Activated T-helper 17 cell treated with anti-CD3 and anti-CD28 coated beads, Interleukin-2, amount 50 U/mL, for 72 hours (primary cell): ENCODE measurements at places on chromosomes 1 and 21. TPM values are rescaled to one million over a fixed set of nuclear protein-coding genes. Genes with fewer than 3 reads are reported as not detected.

DNA sequence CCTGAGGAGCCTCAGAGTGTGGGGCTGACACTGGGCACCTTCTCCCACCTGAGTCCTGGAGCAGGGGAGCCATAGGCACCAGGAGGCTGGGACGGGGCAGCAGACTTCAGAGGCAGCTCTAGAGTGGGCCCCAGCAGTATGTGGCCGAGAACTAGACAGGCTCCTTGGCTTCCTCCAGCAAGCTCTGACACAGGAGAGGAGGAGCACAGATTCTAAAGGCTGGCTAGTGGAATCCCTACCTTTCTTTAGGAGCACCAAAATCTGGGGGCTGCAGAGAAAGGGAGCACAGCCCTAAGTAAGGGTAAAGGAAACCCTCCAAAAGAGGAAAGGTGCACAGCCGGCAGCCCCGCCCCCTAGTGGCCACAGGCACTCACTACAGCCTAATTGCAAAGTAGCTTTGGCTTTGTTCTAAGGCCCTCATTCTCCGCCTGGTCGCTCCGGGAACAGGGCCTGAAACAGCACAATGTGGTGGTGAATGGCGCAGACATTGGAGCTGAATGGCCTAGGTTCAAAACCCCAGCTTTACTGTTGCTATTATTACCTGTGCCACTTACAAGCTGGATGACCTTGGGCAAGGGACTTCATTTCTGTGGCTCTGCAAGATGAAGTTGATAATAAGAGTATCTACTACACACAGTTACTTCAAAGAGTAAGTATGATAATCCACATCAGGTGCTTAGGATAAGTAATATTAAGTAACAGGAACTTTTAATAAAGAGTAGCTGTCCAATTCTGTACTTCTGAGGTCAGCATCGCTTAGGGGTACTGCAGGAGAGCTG is 8.8 kb upstream of the GUCA2A start:
- peak; percentile 64 for ATAC-seq

DNA sequence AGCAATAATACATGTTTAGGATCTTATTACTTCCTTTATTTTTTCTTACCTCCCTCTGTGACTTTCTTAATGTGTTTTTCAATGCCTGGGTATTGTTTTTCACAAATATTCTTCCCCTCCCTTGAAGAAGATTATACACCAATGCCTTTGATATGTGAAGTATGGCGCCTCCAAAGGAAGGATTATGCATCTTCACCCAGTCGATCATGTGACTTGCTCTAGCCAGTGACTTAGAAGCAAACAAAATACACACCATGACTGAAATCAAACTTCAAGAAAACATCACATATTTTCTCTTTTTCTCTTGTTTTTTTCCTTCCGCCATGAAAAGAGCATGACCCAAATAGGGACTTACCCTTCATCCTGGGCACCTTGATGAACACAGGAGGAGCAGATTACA is 297.1 kb downstream of the NCAM2 start:
- no peak for ATAC-seq

Gene CYYR1
- total RNA-seq = not detected

Gene FMN2
- not detected for total RNA-seq

Gene C1QA
- not detected for total RNA-seq

Gene PRDM16
- total RNA-seq = not detected

GRCh38 chr1:223844787-223845036 is 1.0 kb downstream of the TP53BP2 start:
- peak; percentile 55 for ATAC-seq

Gene DYRK1A
- total RNA-seq = 59.9 TPM

Gene CD2
- total RNA-seq = 303 TPM

DNA sequence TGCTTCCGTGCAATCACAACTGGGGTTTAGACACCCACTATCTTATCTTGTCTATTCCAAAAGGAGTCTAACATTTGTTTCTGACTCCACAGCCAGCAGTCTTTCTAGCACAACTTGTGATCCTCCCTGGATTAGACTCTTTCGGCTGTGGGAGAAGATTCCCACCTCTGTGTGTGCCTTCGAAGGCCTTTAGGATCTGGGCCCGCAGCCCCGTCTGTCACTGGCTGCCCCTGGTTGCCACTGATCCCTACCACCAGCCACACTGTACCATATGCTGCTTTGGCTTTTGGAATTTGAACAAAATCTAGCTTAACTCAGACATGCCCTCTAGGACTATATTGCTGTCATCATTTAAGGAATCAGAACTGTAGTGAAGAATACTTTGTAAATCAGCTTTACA is 18.0 kb downstream of the NTPCR start:
- no peak for ATAC-seq

Gene TRIM45
- total RNA-seq = 0.78 TPM

Gene CFAP57
- 0.06 TPM for total RNA-seq
